ENCODE measurements at places on chromosomes 6 and 20. TPM values are rescaled to one million over a fixed set of nuclear protein-coding genes. Genes with fewer than 3 reads are reported as not detected.
A peak's percentile ranks its signal among the peaks of the same experiment; 100 is the strongest.

Gene OXT
- total RNA-seq = 1.4 TPM

Gene EYA2
- 1.8 TPM for total RNA-seq

Gene IL17F
- not detected for total RNA-seq

Gene SIRPG
- not detected for total RNA-seq

Gene CDK5RAP1
- 50.4 TPM for total RNA-seq

Gene ZBTB46
- 1.6 TPM for total RNA-seq

GRCh38 chr6:115004204-115004603, 661.4 kb upstream of the HS3ST5 start:
- no peaks in the 10 kb centered on the region for H3K27me3 ChIP-seq
- H3K4me1 ChIP-seq = no peaks in the 10 kb centered on the region
- no peaks in the 10 kb centered on the region for H3K36me3 ChIP-seq
- H3K4me3 ChIP-seq = no peak overlapping the region

GRCh38 chr20:7090811-7091210, 323.3 kb downstream of the BMP2 start:
- H3K27ac ChIP-seq = no peak overlapping the region
- H3K27me3 ChIP-seq = no peaks in the 10 kb centered on the region
- no peak for DNase-seq

DNA sequence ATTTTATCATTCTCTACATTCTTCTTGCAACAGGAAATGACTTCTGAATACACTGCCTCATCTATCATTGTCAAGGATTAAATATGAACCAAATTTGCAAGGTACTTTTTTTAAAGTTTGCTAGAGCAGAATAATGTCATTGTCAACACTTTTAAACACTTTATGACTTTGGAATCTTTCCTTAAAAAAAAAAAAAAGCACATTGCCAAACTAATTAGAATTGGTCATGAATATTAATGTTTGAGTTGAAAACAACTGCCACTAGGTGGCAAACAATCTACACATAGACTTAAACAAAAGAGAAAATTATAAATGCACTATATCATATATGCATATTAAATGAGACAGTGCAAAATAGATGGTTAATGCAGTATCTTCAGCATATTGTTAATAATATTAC, 32.5 kb upstream of the TMEM244 start:
- H3K36me3 ChIP-seq = no peaks in the 10 kb centered on the region
- no peak overlapping the region for H3K4me3 ChIP-seq
- H3K27me3 ChIP-seq = no peaks in the 10 kb centered on the region
- peaks cover 4% of the 10 kb centered on the region for H3K4me1 ChIP-seq
- no peak overlapping the region for H3K27ac ChIP-seq
- peak; percentile 28 for DNase-seq

GRCh38 chr6:128516514-128516898, 3.9 kb downstream of the PTPRK start:
- no peak overlapping the region for H3K27ac ChIP-seq
- H3K4me3 ChIP-seq = no peak overlapping the region
- no peaks in the 10 kb centered on the region for H3K36me3 ChIP-seq
- no peaks in the 10 kb centered on the region for H3K27me3 ChIP-seq
- no peak for DNase-seq
- H3K4me1 ChIP-seq = peaks cover 21% of the 10 kb centered on the region

DNA sequence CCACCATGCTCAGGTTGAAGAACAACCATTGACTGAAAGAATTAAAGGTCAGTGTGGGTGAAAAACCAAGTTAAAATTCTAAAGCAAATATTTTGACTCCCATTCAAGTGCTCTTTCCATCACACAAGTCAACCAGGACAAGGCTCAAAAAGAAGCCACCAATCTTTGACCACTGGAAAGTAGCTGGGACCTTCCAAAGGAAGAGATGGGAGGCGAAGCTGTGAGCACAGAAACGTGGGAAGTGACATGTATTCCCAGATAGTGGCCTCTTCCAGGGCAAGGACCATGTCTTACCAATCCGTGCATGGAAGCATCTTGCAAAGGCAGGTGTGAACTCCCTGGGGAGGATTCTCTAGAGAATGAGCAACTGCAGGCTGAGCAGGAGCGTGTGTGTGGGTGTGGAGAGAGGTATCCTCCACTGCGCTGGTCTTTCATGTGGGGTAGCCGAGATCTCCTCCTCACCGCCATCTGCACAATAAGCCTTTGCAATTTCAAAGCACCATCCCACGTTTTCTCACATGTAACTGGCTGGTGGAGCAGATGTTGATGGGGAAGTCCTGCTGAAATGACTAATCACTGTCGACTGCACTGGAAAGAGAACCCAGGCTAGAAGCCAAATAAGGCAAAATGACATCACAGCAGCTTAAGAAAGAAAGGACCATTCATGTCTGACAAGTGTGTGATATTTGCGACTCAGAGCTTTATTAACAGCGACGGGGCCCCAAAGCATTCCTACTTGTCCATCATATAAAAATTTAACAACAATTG, 189.4 kb upstream of the RREB1 start:
- H3K4me3 ChIP-seq = no peak overlapping the region
- no peaks in the 10 kb centered on the region for H3K27me3 ChIP-seq
- H3K4me1 ChIP-seq = peaks cover 7% of the 10 kb centered on the region
- H3K27ac ChIP-seq = no peak overlapping the region
- no peak for DNase-seq

DNA sequence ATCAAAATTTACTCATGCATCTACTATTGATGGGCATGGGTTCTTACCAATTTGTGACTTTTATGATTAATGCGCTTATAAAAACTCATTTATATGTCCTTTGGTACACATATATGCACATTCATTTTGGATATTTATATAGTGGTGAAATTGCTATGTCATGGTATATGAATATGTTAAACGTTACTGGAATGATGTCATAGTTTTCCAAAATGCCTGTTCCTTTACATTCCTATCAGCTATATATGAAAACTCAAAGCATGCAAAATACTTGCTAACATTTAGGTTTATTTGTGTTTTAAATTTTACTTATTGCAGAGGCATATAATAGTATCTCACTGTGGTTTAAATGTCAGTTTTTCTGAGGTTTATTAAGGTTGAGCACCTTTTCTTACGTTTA, 1403.1 kb downstream of the HACE1 start:
- no peak for DNase-seq
- H3K27ac ChIP-seq = no peak overlapping the region
- H3K4me3 ChIP-seq = no peak overlapping the region
- H3K4me1 ChIP-seq = no peaks in the 10 kb centered on the region
- H3K27me3 ChIP-seq = no peaks in the 10 kb centered on the region
- H3K36me3 ChIP-seq = no peaks in the 10 kb centered on the region

- H3K4me3 ChIP-seq = no peak overlapping the region
- no peak overlapping the region for H3K27ac ChIP-seq
- no peaks in the 10 kb centered on the region for H3K27me3 ChIP-seq
- no peaks in the 10 kb centered on the region for H3K36me3 ChIP-seq
Observed at GRCh38 chr6:163878698-163879097, 464.2 kb downstream of the QKI start.

DNA sequence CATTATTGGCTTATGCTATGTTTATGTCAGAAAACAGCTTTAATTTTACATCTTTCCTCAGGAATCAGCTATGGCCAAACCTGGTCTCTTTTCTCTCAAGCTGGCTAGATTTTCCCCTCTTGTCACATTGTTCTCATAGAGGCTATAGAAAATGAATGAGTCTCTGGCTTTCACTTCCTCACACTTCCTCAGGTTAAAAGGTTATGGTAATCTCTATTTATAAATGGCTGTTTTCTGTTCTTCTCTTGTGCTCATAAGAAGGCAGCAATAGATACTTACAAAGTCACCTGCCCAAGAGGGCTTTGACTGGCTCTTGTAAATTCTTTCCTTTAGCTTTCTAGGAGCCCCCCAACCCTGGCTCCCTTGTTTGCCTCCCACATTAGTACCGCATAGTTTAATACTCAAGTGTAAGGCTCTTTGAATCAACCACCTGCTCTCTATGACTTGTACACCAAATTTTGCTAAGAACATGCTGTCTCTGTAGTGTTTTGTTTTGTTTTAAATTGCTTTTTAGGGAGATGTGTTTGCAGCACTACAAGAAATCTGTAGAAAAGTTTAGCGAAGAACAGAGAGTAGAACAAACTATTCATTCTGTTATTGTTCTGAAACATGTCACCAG, 897.4 kb upstream of the CITED2 start:
- no peak overlapping the region for H3K27ac ChIP-seq
- H3K4me3 ChIP-seq = no peak overlapping the region
- peaks cover 5% of the 10 kb centered on the region for H3K4me1 ChIP-seq
- DNase-seq = peak; percentile 28
- H3K36me3 ChIP-seq = no peaks in the 10 kb centered on the region

GRCh38 chr6:87808005-87808757, 106.1 kb upstream of the AKIRIN2 start:
- H3K4me3 ChIP-seq = no peak overlapping the region
- no peaks in the 10 kb centered on the region for H3K27me3 ChIP-seq
- no peak for DNase-seq
- H3K27ac ChIP-seq = no peak overlapping the region

GRCh38 chr6:162833776-162834175, 106.0 kb downstream of the PACRG start:
- DNase-seq = no peak
- H3K4me3 ChIP-seq = no peak overlapping the region
- no peak overlapping the region for H3K27ac ChIP-seq
- no peaks in the 10 kb centered on the region for H3K4me1 ChIP-seq
- no peaks in the 10 kb centered on the region for H3K36me3 ChIP-seq
- H3K27me3 ChIP-seq = no peaks in the 10 kb centered on the region

DNA sequence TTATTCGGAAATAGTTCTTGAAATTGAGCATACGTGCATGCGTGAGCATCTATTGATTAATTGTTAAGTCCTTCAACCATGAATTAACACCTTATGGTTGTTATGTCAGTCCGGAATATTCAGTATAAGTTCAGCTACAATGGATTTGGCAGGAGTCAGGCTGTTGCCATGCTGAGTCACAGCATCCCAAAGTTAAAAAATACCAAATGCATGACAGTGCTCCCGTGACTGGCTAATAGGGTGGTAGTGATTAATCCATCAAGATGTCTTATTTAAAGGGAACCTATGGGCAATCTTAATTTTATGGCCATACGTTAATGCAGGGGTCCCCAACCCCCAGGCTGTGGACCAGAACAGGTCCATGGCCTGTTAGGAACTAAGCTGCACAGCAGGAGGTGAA, 10.5 kb downstream of the RAE1 start:
- H3K4me1 ChIP-seq = no peaks in the 10 kb centered on the region
- H3K27me3 ChIP-seq = no peaks in the 10 kb centered on the region
- no peak for DNase-seq
- no peak overlapping the region for H3K4me3 ChIP-seq

GRCh38 chr6:29507319-29507718, 19.6 kb upstream of the MAS1L start:
- H3K36me3 ChIP-seq = no peaks in the 10 kb centered on the region
- no peak for DNase-seq
- no peak overlapping the region for H3K4me3 ChIP-seq
- no peaks in the 10 kb centered on the region for H3K4me1 ChIP-seq
- H3K27ac ChIP-seq = no peak overlapping the region

DNA sequence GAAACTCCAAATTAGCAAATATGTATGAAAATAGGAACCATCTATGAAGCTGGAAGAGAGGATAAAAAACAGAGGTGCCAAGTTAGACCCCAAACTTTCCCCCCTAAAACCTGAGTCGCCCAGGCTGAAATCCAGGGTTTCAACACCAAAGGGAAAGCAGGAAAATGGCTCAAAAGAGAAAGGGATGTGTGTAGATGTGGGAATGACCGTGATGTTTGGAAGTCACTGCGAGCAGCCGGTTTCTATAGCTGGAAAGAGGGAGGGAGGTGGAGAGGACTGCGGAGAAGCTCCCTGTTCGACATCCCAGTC, 4.5 kb downstream of the RING1 start:
- peak overlapping the region; percentile 23 for H3K4me3 ChIP-seq
- no peak overlapping the region for H3K27ac ChIP-seq
- peaks cover 25% of the 10 kb centered on the region for H3K4me1 ChIP-seq
- H3K27me3 ChIP-seq = peaks cover 14% of the 10 kb centered on the region
- DNase-seq = no peak
- H3K36me3 ChIP-seq = peaks cover 20% of the 10 kb centered on the region

- H3K27ac ChIP-seq = no peak overlapping the region
- no peaks in the 10 kb centered on the region for H3K4me1 ChIP-seq
- no peak overlapping the region for H3K4me3 ChIP-seq
- no peaks in the 10 kb centered on the region for H3K27me3 ChIP-seq
- H3K36me3 ChIP-seq = no peaks in the 10 kb centered on the region
Observed at GRCh38 chr6:70371454-70372105, 41.7 kb upstream of the FAM135A start.

DNA sequence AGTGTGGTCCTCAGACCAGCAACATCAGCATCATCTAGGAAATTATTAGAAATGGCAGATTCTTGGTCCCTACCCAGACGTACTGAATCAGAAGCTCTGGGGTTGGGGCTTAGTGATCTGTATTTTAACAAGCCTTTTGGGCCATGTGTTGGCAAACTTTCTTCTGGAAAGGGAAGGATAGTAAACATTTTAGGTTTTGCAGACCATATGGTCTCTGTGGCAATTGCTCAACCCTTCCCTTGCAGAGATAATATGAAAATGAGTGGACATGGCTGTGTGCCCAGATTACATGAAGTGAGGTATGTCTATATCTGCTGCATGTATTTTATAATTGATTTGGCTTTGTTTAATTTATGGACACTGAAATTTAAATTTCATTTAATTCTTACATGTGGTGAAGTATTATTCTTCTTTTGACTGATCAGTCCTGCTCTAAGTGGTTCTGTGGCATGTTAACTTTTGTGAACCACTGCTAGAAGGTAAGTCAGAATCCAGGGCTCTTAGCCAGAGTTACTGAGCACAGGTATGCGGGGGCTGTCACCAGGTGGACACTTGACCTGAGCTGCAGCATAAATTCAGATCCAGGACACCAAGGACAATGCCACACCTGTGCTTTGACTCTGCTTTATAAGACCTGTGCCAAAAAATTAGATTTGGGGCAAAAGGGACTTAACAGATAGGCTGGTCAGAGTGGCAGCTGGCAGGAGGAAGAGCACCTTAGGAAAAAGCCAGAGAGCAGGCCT, 43.2 kb downstream of the LY86 start:
- DNase-seq = no peak
- no peak overlapping the region for H3K27ac ChIP-seq
- peaks cover 23% of the 10 kb centered on the region for H3K36me3 ChIP-seq
- H3K4me1 ChIP-seq = peaks cover 6% of the 10 kb centered on the region
- no peak overlapping the region for H3K4me3 ChIP-seq

- H3K27ac ChIP-seq = no peak overlapping the region
- H3K27me3 ChIP-seq = no peaks in the 10 kb centered on the region
- H3K4me3 ChIP-seq = no peak overlapping the region
- H3K36me3 ChIP-seq = peaks cover 2% of the 10 kb centered on the region
- peaks cover 14% of the 10 kb centered on the region for H3K4me1 ChIP-seq
Observed at GRCh38 chr6:32645047-32645703, 8.0 kb downstream of the HLA-DQA1 start.

DNA sequence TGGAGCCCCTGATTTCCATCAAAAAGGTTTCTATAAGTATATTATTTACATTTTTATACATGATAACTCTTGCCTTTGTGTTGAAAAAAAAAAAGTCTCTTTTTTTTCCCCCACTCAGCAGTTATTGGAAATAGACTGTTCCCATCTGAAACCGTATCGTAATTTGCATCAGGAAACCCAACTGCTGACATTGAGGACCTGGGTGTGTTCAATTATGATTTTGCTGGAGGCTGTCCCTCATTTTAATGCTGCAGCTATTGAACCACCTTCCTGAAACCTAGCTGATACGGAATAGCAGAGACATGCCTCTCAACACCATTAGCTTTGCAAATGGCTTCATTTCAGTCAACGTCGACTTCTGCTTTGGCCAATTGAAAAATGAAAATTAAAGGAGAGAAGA, 98.9 kb downstream of the ZNF217 start:
- no peak overlapping the region for H3K27ac ChIP-seq
- no peak overlapping the region for H3K4me3 ChIP-seq
- no peaks in the 10 kb centered on the region for H3K27me3 ChIP-seq
- no peak for DNase-seq

GRCh38 chr6:109024784-109025183, 69.9 kb downstream of the SESN1 start:
- H3K36me3 ChIP-seq = no peaks in the 10 kb centered on the region
- H3K27ac ChIP-seq = no peak overlapping the region
- no peak for DNase-seq
- H3K4me3 ChIP-seq = no peak overlapping the region
- peaks cover 31% of the 10 kb centered on the region for H3K4me1 ChIP-seq
- no peaks in the 10 kb centered on the region for H3K27me3 ChIP-seq

Measured in B cell (primary cell).